ENCODE measurements at places on chromosomes 13 and 19.

DNA sequence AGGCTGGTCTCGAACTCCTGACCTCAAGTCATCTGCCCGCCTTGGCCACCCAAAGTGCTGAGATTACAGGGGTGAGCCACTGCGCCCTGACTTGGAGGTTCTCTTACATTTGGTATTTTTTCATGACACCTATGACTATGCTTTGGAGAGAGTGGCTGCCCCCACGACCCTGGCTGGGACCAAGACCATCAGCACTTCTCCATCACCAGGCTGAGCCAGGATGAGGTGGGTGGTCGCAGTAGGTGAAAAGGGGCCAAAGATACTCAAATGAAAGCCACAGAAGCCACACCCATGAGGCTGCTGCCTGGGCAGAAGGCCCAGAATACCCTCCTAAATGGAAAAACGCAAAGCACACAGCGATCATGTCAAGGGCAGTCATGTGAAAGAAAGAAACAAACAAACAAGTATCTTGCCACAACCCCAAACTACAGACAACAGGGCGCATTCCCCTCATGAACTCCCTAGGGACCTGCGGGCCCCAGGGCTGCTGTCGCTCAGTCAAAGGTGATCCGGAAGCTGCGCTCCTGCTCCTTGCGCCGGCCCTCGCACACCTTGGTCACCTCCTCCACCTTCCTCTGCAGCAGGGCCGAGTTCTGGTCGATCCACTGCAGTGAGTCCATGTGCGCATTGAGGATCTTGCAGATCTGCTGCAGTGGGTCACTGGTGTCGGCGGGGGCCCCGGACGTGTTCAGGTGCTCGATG is 11.2 kb upstream of the IL4I1 start:
- DNase-seq: no peak

DNA sequence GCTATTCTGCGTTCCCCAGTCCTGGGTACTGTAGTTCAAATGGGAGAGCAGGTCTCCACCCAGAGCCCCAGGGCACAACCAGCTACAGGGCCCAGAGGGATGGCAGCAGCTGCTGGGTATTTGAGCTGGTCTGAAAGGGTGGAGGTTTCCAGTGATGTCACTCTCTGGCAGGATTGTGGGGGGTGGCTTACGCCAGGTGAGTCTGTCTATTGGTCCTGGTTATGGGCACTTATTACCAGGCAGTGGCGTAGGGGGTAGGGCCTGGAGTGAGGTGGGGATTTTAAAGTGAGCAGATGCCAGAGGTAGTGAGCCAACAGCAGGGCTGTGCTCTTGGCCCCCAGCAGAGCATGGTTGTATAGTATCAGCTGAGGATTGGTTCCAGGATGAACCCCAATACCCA is 6.2 kb downstream of the RPS19 start:
- peak; percentile 44 for DNase-seq

- DNase-seq: no peak
Measured at GRCh38 chr13:94332359-94333096, 147.0 kb downstream of the DCT start.

DNA sequence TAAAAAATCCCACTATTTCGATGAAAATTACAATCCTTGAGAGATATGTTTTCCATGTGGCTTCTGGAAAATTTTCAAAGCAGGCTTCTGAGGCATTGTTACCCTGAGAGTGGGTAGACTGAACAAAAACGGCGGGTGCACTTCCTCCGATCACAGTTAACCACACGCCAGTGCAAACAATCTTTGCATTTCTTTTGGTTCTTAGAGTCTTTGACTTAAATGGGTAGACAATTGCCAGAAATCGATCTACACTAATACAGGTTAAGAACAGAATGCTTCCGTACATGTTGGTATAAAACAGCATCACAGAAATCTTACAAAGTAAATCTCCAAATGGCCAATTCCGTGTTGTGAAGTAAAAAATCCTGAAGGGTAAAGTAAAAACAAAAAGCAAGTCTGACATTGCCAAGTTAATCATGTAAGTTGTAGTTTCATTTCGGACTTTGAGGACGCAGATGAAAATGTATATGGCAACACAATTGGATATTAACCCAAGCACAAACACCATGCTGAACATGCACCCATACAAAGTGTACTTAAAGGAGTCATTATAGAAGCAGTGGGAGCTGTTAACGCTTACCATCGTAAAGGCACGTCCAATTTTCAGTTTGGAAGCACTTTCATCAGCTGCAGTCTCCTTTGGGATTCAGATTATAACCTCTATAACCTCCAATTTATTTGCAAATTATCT is 927 bp downstream of the LPAR6 start:
- peak; percentile 31 for DNase-seq

- no peak for DNase-seq
Measured at GRCh38 chr13:21309542-21310172, 133.2 kb downstream of the MRPL57 start.

DNA sequence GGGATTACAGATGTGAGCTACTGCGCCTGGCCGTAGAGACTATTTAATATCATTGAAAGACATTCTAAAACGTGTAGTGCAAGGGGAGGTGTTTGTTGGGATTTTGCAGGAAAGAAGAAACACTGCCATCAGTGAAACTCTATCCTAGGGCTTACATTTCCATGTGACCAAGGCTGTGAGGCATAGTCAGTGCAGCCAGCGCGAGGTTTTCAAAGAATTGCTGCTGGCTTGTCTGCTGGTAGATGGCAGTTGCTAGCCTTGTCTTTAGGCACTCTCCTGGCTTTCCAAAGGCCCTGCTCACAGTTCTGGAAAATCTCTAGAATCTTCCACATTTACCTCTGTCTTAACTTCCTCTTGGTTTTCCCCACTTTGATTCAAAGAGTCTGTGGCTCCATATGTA is 77.5 kb downstream of the GPC6 start:
- DNase-seq: no peak

DNA sequence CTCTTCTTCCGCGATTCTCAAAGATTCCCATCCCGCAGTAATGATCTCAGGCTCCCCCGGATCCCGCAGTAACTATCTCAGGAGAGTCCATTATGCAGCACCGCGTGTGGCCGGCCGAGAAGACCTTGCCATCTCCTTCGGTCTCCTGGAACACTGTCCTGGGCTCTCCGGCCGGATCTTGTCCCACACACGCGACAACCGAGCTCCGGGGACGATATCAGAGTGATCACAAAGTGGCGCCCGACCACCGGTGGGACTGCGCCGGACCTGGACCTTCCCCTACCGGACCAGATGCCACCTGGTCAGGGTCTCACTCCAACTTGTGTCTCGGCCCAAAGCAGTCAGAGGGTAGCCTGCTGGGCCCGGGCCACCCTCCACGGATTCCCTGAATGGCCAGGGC is 24.0 kb downstream of the MAN2B1 start:
- DNase-seq: no peak

DNA sequence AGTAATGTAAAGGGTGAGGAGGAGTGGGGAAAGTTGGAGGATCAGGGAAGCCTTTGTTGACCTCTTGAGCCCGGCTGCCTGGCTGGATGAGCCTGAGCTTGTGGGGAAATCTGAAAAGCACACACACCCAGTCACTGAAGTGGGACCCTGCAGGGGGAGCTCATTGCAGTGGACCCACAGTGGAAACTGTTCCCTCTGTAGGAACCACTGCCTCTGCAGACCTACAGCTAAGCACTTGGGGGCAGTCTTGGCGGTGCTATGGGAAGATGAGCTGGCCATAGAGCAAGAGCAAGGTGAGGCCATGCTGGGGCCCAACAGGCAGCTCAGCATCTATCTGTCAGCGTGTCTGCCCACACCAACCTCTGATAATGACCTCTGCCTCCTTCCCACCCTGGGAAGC is 294.8 kb downstream of the TSHZ3 start:
- peak; percentile 38 for DNase-seq

- DNase-seq: no peak
Measured at GRCh38 chr13:33649212-33649878, 168.6 kb upstream of the RFC3 start.

GRCh38 chr19:18991006-18991405 is 42.3 kb downstream of the SUGP2 start:
- DNase-seq: no peak

GRCh38 chr19:37928527-37929286 is 21.7 kb downstream of the SIPA1L3 start:
- DNase-seq: no peak

GRCh38 chr13:64924401-64924800 is 2305.7 kb downstream of the PCDH9 start:
- DNase-seq: no peak

DNA sequence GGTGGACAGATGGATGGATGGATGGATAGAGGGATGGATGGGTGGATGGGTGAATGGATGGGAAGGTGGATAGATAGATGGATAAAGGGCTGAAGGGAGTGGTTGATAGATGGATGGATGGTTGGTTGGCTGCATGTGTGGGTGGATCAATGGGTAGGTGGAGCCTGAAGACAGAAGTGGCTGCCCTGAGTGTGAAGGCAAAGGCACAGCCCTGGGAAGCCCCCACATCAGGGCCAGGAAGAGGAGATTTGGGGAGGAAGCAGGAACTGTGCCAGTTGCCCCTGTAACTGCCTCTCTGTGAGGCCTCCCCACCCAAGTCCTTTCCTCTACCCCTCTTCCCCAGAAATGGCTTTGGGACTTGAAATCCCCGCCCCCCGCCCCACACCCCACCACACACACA is 43.4 kb upstream of the NFIC start:
- no peak for DNase-seq

DNA sequence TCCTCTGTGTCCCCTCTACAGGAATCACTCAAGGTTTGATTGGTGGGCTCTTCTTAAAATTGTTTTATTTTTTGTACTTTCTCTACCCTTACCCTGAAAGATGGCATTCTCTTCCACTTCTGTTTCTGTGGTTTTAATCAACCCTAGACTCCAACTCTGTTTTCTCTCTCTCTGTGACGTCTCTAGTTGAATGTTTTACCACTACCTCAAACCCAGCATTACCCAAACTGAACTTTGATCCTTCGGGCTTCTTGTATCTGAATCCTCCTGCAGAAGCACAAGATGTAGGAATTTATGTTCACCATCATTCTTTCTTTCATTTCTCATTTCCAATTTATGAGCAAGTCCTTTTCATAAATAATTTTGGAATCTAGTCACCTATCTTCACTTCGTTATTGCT is 39.9 kb downstream of the PCCA start:
- DNase-seq: no peak

GRCh38 chr13:40152145-40152544 is 496.7 kb downstream of the COG6 start:
- no peak for DNase-seq

GRCh38 chr19:7533925-7534480 is 1.5 kb upstream of the PNPLA6 start:
- DNase-seq: peak; percentile 88

GRCh38 chr19:49514151-49514550 is 1.7 kb downstream of the FCGRT start:
- no peak for DNase-seq

- DNase-seq: no peak
Measured at GRCh38 chr19:11383706-11384048, 437 bp downstream of the EPOR start.

GRCh38 chr19:19263886-19264487 is 9.1 kb downstream of the TM6SF2 start:
- no peak for DNase-seq

DNA sequence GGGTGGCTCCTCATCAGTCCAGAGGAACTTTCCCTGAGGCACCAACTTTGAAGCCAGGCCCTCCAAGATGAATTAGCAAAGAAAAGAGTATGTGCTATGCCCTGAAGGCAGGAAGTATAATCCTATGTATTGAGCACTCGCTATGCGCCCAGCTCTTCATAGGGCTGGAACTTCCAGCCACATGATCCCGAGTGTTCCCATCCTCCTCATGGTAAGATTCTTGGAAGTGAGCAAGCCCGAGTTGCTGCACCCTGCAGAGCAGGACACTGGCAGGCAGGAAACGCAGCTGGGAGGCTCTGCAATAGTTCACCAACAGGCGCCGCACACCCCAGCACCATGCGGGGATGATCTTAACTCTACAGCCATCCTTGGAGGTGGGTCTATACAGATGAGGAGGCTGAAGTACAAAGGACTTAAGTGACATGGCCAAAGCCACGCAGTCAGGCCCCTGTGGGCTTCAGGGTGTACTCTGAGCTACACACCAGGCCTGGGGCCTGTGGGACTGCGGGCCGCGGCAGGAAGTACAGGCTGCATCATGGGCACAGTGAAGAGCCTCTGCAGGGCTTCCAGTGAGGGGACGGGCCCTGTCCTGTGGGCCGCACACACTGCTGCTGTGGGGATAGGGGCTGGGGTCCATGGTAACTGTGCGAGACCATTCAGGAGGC is 25.1 kb downstream of the C19orf47 start:
- DNase-seq: no peak

DNA sequence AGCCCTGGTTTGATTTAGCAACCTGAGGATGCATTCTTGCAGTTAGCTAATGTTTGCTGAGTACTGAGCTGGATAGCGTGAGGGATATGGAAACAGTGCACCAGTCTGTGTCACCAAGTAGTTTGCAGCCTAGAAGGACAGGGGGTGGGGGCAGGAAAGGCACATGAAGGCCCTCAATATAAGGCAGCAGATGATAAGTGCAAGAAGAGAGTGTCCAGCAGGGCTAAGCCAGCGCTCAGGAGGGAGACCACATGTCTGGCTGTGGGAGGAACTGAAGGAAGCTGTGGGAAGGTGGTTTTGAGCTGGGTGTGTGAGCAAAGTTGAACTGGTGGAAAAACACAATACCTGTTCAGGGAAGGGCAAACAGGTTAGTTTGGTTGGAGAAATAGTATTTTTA is 1.7 kb downstream of the CXCL17 start:
- no peak for DNase-seq

DNA sequence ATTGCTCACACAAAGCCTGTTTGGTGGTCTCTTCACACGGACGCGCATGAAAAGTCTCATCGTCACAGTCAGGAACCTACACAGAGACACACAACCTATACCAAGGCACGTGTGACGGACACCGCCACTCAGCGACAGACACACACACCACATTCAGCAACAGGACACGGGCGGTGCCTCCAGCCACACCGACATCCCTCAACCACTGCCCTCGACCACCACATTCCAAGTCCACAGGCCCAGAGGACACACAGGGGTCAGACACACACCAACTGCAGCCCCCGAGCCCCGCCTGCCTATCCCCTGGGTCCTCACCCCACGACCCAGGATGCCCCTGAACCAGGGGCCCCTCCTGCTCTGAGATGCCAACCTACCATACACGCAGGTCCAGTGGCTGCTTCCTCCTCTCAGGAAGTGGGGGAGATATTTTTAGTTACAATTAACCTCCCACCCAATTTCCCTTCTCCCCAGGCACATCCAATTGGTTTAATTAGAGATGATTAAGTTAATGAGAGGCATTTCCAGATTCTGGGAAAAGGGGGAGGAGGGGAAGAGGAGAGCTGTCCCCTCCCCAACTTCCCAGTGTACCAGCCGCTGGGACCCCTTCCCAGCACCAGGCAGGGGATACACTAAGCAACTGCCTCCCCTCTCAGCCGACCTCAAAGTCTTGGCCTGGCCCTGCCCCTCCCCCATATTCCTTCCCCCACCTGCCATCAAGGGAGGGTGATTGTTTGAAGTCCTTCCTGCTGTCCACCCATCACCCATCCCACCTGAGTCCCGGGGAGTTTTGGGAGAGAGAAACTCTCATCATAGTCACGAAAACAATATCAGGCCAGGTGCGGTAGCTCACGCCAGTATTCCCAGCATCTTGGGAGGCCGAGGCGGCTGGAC is 20.4 kb downstream of the MEIS3 start:
- no peak for DNase-seq
